Nucleus accumbens (tissue), 56 donors: ENCODE measurements at places on chromosomes 12 and 14.

DNA sequence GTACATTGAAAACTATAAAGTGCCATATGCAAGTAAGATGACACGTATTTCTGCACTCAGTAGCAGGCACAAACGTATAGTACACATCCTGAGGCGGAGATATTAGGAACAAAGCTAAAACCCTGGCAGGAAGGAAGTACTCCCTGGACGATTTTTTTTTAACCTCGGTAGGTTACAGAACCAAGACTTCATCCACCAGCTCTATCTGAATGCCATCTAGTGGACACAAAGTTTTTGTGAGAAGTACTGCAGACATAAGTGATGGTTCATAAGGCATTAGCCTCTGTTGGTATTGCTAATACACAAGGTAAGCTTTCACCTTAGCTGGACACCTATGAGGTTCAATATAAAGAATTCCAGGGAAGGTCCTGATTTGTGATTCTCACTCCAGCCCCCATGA lies 83.0 kb upstream of the CCDC196 start:
- no peak for DNase-seq

- no peak for DNase-seq
Measured at GRCh38 chr14:94989946-94990345, 167.4 kb downstream of the DICER1 start.

GRCh38 chr14:77909911-77910310 lies 110.0 kb downstream of the ADCK1 start:
- DNase-seq, result no peak

DNA sequence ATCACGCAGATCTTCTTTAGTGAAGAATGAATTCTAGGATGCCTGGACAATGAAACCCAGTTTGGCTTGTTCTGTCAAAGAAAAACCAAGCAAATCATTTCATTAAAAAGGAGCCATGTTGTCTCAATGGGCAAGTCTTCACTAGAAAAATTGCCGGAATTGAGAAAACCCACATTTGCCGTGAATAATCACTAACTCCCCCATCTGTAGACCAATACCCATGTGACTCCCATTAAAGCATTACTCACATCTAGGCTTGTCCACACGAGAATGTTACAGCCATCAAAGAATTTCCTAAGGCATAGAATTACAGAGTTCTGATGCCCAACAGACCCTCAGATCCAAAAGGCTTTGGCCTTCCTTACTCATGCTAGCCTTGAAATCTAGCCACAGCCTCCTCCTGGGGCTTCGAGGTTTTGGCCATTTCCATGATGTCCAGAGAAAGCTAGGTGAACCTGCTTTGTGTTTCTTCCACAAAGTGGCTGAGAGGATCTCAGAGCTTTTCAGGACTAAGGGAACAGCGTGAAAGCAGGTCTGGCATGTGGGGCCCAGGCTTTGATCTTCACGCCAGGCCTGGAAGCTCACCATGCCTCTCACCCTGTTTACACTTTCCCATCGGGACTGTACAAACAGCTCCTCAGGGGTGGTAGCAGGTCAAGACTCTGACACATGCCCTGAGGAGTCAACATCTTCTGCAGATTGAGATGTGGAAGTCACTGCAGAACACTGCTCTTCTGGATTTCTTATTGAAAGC lies 12.1 kb downstream of the SLC7A8 start:
- no peak for DNase-seq

DNA sequence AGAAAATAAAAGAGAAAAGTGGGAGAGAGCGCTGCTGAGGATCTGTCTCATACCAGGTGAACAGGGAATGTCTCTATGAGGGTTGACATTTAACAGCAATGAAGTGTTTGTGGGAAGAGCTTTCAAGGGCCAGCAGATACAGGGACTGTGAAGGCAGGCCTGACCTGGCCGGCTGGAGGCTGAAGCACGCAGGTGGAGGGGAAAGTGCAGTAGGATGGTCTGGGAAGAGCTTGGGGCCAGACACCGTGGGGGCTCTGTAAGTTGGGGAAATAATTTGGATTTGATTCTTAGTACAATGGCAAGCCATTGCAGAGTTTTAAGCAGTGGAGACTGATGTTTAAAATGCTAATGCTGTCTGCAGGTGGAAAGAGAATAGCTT lies 23.8 kb upstream of the DHRS2 start:
- DNase-seq, result no peak

GRCh38 chr12:23375621-23376020 lies 573.8 kb downstream of the SOX5 start:
- DNase-seq, result no peak

DNA sequence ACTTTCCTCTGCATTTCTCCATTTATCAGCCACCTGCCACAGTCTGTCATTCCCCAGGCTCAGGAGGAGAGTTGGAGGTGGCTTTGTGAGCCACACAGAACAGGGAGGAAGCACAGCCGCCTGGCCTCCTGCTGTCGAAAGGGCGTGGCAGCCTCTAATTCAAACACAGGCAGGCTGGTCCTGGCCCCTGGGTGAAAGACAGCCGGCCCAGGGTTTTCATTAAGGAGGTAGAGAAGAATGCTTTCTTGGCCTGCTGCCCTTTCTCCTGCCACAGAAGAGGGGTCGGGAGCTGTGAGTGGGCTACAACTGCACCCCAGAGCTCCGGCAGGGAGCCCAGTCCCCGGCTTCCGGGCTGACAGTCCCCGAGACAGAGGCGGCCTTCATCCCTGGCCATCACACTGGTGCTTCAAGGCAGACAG lies 108.6 kb upstream of the FZD10 start:
- no peak for DNase-seq

DNA sequence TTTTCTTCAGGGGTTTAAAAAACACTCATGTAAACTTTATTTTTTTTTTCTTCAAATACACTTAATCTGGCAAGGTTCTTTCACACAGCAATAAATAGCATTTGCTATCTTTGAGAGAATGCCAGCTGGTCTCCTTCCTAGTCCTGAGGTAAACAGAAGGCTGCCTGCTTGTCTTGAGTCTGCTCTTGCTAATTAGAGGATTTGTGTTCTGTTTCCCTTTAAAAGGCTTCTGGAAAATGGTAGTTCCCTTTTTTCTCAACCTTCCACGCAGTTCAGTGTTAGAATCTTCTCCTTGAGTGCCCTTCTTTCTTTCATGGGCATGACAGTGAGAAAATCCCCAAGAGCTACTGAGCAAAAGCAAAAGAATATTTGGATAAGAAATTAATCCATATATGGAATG lies 92.3 kb upstream of the DCN start:
- DNase-seq, result no peak

DNA sequence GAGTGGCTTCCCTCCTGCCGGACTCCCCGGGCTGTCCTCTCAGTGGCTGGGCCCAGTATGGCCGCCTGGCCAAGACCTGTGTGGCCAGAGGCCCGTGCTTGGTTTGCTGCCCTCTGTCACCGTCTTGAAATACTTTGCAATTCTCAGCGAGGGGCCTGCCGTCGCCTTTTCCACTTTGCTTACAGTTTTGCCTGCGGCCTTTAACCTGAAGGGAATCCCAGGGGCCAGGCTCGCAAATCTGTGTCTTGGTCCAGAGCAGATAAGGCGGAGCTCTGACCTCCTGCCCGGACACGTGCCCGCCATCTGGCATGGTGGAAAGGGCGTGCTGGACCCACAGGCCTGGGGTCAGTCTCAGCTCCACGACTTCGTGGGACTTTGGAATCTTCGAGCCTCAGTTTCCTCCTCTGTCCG lies 10.9 kb upstream of the AMN start:
- DNase-seq, result no peak

GRCh38 chr12:63151623-63152320 lies 771 bp upstream of the AVPR1A start:
- no peak for DNase-seq

- no peak for DNase-seq
Measured at GRCh38 chr14:105500036-105500725, 9.1 kb downstream of the TEDC1 start.

DNA sequence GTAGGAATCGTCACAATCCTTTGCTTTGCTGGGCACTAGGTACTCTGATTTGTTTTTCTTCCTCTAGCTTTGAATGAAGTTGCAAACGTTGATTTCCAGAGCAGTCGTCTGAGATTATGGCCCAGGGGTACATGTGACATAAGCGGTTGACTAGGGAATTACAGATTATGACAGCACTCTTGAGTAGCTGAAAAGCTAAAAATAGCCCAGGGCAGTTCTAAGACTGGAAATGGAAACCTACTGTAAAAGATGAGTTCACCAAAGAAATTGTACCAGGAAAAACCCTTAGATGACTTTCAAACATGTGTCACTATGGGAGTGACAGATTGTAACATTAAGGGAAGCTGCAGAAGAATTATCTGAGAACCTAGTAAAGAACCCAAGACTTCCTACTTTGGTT lies 108.5 kb downstream of the ANO6 start:
- DNase-seq, result no peak
